ENCODE measurements at places on chromosomes 13 and 19.
A peak's percentile ranks its signal among the peaks of the same experiment; 100 is the strongest.

- no peak for DNase-seq
These were observed 13.4 kb upstream of the ERFL start for GRCh38 chr19:41941410-41942202.

DNA sequence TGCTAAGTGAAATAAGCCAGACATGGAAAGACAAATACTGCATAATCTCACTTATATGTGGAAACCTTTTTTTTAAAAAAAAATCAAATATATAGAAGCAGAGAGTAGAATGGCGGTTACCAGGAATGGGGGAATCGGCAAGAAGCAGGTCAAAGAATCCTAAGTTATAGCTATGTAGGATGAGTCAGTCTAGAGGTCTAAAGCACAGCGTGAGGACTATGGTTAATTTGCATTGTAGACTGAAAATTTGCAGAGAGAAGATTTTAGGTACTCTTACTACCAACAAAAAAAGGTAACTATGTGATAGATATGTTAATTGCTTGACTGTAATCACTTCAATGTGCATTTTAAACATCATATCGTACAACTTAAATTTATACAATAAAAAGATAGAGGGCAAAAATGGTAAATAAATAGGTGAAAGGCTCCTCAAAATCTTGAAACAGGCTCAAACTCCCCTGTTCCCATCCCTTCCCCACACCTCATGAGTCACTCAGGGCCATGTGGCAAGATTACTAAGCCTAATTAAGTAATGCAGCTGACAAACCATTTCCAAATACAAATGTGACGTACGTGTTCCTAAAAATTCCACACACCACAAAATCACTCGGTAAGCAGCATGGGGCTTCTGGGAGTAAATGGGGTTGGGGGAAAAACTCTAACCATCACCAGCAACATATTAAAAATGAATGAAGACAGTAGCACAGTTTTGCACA is 159.0 kb downstream of the USP12 start:
- DNase-seq = peak; percentile 57

- no peak for DNase-seq
These were observed 1.7 kb downstream of the PRKCG start for GRCh38 chr19:53883741-53884140.

DNA sequence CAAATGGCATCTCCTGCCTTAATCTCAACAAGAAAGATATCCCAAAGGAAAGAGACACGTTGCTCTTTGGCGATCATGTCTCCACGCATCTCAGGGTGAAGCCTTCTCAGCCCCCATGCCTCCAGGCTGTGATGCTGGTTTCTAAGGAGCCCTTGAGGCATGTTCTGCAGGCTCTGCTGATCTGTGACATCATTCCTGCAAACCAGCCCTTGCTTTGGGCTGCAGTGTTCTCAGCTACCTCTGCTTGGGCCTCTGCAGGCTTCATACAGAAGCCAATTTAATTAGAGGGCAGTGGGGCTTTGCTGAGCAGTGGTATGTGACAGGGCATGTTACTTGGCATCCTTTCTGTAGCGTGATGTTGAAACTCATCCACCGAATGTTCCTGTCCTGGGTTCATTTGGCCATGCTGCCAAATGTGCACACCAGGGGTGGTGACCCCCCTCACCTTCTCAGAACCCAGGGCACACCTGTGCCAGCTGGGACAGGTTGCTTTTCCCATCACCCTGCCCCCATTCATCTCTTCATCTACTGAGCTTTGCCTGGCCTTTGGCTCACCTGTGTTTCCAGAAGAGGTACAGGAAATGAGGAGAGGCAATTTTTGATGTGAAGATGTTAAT is 230.9 kb downstream of the TEX29 start:
- DNase-seq = no peak

DNA sequence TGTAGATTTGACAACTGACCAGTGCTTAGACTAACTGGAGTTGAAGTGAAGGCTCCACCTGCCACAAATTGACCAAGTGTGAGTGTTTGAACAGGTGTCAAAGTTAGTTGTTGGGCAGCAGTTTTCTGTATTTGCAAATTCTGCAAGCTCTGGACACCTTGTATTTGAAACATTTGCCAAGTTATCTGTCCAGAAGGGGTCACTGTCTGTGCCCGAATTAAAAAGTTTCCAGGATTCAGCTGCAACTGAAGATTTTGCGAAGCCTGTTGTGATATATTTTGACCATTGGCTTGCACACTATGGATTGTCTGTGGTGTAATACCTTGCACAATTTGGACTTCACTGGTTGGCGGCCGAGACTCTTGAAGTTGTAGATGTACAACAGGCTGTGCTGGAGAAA is 1690.7 kb downstream of the SLITRK5 start:
- no peak for DNase-seq

DNA sequence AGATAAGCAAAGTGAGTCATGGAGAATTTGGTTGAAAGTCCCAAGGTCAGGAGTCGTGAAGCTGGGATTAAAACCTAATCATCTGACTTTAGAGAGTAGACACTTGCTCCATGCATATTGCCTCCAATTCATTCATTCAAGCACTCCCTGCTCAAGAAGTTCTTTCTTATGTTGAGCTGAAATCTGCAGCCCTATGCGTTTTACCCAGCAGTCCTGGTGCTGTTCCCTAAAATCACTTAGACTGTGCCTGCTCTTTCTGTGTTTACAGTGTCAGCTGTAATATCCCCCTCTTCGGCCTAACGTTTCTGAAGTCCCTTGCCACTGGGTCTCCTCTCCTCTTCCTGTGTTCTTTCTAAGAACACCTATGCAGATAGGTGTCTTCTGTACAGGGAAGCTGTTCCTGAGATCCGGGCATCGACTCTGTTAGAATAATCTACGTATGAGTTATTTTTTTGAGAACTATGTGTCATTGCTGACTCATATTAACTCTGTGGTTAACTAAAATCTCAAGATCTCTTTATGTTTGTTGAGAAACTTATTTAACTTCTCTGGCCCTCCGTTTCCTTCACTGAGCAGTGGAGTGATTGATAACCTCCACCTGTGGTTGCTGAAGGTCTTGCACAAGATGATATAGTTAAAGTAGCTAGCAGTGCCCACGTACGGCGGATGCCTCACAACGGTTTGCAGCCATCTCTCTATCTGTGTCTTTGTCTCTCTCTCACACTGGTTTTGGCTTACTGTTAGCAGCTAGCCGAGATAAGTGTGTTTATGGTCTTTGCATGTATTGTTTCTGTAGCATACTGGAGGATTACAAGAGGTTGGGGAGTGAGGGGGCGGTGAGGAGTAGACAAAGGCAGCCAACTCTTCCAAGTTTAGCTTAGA is 4.7 kb downstream of the ALOX5AP start:
- DNase-seq = peak; percentile 39

All from GM04503 (cell line).